ENCODE measurements at places on chromosomes 1 and 21. TPM values are rescaled to one million over a fixed set of nuclear protein-coding genes. Genes with fewer than 3 reads are reported as not detected.

DNA sequence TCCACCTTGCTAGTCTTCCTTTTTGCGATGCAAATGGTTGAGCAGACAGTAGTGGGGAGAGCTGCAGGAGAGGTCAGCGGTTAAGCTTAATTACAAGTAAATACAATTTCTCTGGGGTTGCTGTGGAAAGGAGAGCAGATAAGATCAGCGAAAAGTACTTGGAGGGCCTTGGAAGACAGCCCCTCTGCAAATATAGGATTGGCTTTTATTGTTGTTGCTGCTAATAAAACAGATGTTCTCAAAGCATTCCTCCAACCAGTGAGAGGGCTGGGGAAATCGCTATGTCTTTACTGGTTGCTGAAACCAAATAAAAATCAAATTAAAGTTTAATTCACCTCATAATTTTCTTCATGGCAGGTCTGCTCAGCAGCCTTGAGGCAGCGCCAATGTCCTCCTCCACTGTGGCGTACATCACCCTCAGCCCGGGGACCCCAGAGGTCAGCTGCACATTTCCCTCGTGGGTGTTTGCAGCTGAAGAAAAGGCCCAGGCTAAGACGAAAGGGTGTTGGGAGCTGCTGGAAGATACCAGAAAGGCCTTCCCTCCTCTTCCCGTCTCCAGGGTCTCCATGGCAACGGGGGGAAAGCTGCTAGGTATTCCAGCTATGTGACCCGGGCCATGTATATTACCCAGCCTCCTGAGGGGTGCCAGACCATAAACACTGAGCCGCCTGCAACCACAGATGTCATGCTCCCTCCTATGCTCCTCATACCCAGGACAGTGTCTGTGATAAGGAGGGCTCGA is 54.6 kb upstream of the POU2F1 start:
- peak; percentile 31 for DNase-seq

GRCh38 chr1:208071435-208072031 is 160.6 kb upstream of the CD34 start:
- DNase-seq: no peak

- no peak for DNase-seq
Observed at GRCh38 chr1:36790191-36790590, 244.1 kb downstream of the GRIK3 start.

Gene GBP6
- not detected for polyA plus RNA-seq

Gene PEX19
- polyA plus RNA-seq: 91.3 TPM

GRCh38 chr1:84715342-84716019 is 25.2 kb upstream of the SSX2IP start:
- no peak for DNase-seq

GRCh38 chr1:8676813-8677212 is 140.6 kb downstream of the RERE start:
- DNase-seq: no peak

- DNase-seq: no peak
Observed at GRCh38 chr1:175708787-175709186, 34.6 kb downstream of the TNR start.

Gene FCRLB
- 4.4 TPM for polyA plus RNA-seq

Gene SPRR2E
- polyA plus RNA-seq: not detected

Gene IGSF9
- polyA plus RNA-seq: 10.7 TPM

- DNase-seq: no peak
Observed at GRCh38 chr1:171890131-171890530, 48.8 kb downstream of the DNM3 start.

DNA sequence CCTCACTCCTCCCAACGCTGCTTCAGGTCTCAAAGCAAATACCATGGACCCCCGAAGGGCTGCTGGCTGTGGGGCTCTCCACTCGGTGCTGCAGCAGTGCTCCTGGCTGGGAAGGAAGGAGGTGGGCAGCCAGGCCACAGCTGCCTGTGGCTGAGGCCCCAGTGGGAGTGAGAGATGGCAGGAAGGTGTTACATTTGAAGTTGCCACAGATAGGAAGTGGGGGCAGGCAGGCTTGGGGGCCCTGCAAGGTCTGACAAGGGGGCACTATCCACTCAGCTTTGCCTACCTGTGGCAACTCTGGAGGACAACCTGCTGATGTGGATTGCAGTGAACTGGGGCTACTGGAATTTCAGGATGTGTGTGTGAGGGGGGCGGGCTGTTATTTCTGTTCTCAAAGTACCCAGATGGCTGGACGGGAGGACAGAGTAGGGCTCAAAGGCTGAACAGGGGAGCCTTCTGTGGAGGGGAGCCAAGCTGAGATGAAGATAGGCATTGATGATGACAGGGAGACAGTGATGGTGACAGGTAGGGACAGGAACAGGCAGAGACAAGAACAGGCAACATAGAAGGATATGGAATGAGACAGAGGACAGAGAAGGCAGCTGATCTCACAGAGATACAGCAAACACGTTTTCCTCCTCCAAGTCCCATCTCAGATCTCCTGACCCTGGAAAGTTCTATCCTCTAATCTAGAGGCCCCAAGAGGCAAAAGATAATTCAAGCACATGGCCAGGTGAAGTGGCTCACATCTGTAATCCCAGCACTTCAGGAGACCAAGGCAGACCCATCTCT is 1.8 kb downstream of the ZNF683 start:
- no peak for DNase-seq

Gene MTARC1
- polyA plus RNA-seq: 20.8 TPM

- no peak for DNase-seq
Observed at GRCh38 chr1:54464031-54464476, 57.9 kb upstream of the SSBP3 start.

DNA sequence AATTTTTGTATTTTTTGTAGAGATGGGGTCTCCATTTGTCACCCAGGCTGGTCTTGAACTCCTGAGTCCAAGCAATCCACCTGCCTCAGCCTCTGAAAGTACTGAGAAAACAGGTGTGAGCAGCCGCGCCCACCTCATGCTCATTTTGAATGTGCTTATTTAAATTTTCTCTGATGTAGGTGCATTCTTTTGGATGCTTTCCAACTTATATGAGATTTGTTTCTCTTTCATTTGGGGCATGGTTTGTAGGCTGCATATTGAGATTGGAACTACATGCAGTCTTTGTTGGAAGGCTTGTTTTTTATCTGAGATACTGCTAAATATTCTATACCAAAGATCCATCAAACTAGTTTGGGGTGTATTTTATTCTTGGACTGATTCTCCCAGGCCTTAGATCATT is 81.0 kb upstream of the IVNS1ABP start:
- no peak for DNase-seq

DNA sequence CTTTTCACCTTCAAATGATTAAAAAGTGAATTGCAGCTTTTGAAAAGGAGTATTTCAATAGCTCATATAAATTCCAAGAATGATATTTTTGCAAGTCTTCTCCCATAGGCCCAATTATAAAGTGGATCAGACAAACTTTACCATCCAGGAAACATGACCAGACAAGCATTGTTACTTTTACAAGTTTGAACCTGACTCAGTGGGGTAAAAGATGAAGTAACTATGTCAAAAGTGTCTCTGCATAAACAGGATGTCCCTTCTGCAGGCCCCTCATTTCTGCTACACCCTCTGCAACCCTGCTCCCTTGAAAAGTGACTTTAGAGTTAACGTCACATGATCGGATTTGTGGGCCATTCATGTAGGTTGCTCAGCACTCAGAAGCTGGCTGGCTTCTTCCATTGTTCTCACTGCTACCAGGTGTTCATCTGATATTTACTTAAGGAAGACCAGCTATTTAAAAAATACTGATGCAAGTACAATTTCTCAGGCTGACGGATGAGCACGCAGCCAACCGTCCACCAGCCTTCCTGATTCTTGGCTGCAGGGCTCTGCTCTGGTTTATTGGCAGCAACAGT is 32.3 kb downstream of the URB1 start:
- no peak for DNase-seq

GRCh38 chr1:87346130-87346814 is 17.6 kb downstream of the LMO4 start:
- no peak for DNase-seq

DNA sequence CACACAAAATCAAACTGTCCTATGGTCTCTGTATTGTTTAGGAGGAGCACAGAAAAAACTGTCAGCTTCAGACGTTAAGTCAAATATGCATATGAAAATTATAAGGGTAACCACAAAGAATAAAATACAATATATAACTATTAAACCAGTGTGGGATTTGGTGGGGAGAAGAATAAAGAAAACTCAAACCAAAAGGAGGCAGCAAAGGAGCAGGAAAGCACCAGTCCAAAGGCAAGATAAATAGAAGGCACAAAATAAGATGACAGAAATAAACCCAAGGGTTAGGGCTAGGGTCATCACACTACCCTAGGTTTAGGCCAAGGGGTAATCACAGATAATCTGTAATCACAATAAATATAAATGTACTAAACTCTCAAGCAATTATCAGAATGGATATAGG is 32.8 kb downstream of the DLGAP3 start:
- DNase-seq: no peak
